ENCODE measurements at places on chromosomes 2 and 18.

DNA sequence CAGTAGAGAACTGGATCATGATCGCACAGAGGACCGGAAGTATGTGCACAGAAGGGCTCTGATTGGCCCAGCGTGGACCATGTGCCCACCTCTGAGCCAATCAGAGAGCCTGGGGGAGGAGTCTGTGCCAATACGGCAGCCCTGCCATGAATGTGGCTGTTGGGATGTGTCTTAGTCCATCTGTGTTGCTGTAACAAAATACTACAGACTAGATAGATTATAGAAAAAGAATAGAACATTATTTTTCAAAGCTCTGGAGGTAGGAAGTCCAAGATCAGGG is 132.0 kb downstream of the NDUFA10 start:
- no peak for DNase-seq

GRCh38 chr2:8203364-8203763 is 478.5 kb upstream of the ID2 start:
- DNase-seq = no peak

- DNase-seq = no peak
These were observed 26.2 kb downstream of the TMEM87B start for GRCh38 chr2:112081262-112081661.

DNA sequence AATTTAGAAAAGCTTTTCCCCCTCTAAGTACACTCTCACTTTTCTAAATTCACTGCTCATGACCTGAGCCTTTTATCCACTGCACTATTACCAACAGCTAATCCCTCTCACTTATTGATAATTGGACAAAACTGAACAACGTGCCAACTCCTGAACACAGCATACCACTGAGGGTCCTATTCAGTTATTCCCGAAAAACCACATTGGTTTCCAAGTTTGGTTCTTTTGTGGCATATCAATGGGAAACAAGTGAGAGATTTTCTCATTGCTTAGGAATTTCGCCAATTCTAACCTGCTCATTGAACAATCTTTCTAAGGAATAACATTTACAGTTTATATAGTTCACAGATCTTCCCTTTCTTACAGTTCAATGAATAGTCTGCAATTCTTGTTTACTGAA is 977.4 kb downstream of the TMEM182 start:
- DNase-seq = no peak

DNA sequence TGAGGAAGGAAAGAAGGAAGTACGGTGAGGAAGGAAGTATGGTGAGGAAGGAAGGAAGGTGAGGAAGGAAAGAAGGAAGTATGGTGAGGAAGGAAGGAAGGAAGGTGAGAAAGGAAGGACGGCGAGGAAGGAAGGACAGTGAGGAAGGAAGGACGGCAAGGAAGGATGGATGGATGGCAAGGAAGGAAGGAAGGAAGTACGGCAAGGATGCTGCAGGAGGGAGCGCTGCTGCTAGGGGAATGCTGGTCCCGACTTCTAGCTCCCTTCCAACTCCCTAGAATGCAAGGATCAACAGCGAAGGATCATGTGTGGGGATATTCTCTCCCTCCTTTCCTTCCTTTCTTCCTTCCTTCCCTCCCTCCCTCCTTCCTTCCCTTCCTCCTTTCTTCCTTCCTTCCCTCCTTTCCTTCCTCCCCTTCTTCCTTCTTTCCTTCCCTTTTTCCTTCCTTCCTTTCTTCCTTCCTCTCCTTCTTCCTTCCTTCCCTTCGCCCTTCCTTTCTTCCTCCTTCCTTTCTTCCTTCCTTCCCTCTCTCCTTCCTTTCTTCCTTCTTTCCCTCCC is 42.3 kb upstream of the SLC66A3 start:
- no peak for DNase-seq

GRCh38 chr2:39114771-39115170 is 6.1 kb downstream of the SOS1 start:
- DNase-seq = no peak

GRCh38 chr2:168935810-168936581 is 34.9 kb downstream of the G6PC2 start:
- DNase-seq = no peak

GRCh38 chr2:86747711-86748639 is 27.9 kb downstream of the RMND5A start:
- no peak for DNase-seq

- DNase-seq = no peak
These were observed 80.3 kb downstream of the TSHZ1 start for GRCh38 chr18:75290737-75291358.

GRCh38 chr2:222304737-222305515 is 6.1 kb upstream of the PAX3 start:
- no peak for DNase-seq

- no peak for DNase-seq
These were observed 234.0 kb downstream of the HAUS1 start for GRCh38 chr18:46338205-46338604.

DNA sequence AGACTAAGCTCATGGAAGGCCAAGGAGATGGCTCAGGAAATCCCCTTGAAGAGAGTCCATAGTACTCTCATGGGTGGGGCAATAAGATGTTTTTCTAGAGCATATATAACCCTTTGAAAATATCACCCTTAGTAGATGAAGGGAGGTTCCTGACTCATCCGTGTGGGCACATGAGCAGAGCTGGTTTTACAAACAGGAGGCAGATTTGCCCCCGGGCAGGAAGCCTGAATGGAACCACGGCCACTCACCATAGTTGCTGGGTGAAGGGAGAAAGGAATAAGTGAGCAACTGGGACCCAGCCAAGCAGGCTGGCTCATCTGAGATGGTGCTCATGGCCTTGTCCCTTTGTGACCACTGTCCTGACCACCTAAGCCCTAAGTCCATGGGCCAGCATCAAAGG is 29.0 kb upstream of the MAPRE3 start:
- DNase-seq = no peak

DNA sequence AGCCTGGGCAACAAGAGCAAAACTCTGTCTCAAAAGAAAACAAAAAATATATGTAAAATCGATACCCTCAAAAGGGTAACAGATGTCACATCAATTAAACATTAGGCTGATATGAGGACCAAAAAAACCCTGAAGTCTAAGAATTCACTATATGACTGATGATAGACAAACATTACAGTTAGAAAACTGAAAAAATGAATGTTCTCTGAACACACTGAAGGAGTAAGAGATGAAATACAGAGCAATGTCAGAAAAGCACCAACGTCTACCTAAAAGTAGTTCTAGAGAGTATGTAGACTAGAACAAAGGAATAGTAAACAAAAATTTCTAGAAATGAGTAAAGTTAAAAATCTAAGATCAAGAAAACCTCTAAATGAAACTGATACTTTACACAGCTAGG is 81.9 kb downstream of the SLC66A3 start:
- DNase-seq = no peak

GRCh38 chr2:158232476-158232875 is 130.8 kb downstream of the UPP2 start:
- no peak for DNase-seq

- no peak for DNase-seq
These were observed 19.5 kb downstream of the MGAT5 start for GRCh38 chr2:134273256-134273983.

DNA sequence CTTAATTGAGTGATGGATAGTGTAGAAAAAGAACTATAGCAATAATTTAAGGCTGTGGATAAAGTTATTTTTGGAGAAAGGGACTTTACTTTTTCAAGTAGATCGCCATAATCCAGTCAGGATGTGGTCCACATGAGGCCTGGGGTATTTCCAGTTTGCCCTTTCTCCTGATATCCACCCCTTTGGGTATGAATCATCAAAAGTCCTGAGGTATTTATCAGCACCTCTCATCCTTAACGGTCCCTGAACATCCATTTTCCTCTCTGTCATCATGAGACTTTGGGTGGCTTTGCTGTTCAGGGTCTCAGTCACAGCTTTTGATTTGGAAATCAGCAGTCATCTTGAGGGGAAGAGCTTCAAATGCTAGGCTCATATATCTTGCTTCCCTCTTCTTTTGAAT is 39.3 kb upstream of the ELAC1 start:
- DNase-seq = no peak

GRCh38 chr18:51082571-51083267 is 52.7 kb downstream of the SMAD4 start:
- DNase-seq = no peak

GRCh38 chr2:133802409-133803039 is 234.3 kb upstream of the NCKAP5 start:
- no peak for DNase-seq

- no peak for DNase-seq
These were observed 175.8 kb downstream of the SRBD1 start for GRCh38 chr2:45435316-45435715.
